Activated CD4-positive, alpha-beta T cell treated with anti-CD3 and anti-CD28 coated beads, Interleukin-2, amount 50 U/mL, for 24 hours (primary cell): ENCODE measurements at places on chromosomes 5 and 9.

GRCh38 chr5:81142108-81142507 lies 91.0 kb upstream of the CKMT2 start:
- DNase-seq, result no peak

DNA sequence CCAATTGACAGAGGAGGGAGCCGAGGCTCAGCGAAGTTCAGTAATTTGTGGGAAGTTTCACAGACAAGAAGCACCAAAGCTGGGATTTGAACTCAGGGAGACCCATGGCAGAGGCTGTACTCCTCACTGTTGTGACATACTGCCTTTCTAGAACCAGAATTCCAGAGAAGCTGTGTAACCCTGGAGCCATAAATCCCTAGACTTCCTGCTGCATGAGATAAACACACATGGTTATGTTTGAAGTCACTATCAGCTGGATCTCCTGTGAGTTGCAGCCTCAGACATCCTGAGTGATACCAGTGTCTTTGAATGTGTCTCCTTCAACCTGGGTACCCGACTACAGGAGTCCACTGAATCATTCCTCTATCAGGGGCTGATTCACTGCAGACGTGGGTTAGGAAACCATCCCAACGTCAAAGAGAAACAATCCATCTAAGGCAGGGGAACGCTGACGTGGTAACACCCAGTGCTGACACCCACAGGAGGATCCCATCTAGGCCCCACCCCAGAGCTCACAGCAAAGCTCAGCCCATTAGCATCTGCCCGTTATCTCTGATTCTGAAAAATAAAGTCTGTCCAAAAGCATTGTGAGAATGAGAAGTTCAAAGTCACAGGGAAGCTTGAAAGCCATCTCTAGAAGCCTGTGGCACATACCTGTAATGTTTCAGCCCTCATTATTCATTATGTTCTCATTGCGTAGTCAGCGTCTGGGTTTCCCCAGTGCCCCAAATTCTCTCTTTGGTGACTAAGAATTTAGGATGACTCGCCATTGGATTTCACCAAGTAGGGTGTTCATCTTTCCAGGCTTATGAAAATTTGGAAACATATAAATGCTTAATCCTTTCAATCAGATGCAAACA lies 36.3 kb upstream of the BASP1 start:
- DNase-seq, result no peak

DNA sequence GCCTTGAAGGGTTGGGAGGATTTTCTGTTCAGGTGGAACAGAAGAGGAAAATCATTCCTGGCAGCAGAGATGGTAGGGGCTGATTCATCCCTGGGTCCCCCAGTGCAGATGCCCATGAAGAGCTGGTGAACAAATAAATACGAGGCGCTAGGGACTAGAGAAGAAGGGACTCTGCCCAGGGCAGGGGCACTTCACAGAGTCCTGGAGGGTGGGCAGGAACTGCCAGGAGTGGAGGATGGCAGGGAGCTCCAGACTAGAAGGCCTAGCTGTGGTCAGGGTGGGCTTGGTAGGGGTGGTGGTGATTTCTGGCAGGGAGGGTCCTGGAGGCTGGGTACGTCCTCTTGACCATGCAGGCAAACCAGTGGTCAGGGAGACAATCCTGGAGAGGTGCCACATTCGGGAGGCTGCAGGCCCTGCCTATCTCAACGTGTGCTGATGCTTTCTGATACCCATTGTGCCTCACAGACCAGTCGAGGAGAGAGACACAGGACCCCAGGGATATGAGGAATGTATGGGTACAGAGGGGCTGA lies 69.9 kb downstream of the CRB2 start:
- DNase-seq, result no peak

GRCh38 chr5:142453932-142454331 lies 129.1 kb upstream of the SPRY4 start:
- no peak for DNase-seq

GRCh38 chr5:65163698-65164097 lies 318.0 kb downstream of the ADAMTS6 start:
- DNase-seq, result no peak
